ENCODE measurements at places on chromosomes 3 and 15.

GRCh38 chr3:158846803-158847451, 45.1 kb downstream of the MFSD1 start:
- DNase-seq: no peak

DNA sequence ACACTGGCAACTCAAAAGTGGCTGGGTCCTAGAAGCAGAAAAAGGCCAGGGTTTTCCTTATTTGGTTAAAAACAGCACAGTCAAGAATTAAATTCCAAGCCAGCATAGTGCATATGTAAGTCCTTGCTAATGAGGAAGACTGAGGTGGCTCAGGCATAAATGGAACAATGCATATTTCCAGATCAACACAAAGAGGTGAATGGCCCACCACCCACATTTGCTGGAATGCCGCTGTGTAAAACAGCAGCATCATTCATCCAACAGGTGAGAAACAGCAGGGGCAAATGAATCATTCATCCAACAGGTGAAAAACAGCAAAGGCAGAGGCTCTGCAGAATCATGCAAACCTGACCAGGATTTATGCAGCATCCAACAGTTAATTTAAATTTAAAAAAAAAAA, 32.9 kb downstream of the GPR176 start:
- no peak for DNase-seq

- DNase-seq: no peak
These were observed 44.7 kb upstream of the NR2C2 start for GRCh38 chr3:14902719-14903118.

GRCh38 chr3:94779699-94780098, 716.8 kb downstream of the NSUN3 start:
- no peak for DNase-seq

- no peak for DNase-seq
These were observed 170.6 kb downstream of the TJP1 start for GRCh38 chr15:29651476-29652233.

- DNase-seq: peak; percentile 54
These were observed 19.0 kb upstream of the PRICKLE2 start for GRCh38 chr3:64244011-64244942.

GRCh38 chr3:4821338-4821737, 157.9 kb upstream of the BHLHE40 start:
- DNase-seq: no peak
